ENCODE measurements at places on chromosomes 11 and 22.

GRCh38 chr11:33266393-33267215 is 9.4 kb downstream of the HIPK3 start:
- no peak for DNase-seq

DNA sequence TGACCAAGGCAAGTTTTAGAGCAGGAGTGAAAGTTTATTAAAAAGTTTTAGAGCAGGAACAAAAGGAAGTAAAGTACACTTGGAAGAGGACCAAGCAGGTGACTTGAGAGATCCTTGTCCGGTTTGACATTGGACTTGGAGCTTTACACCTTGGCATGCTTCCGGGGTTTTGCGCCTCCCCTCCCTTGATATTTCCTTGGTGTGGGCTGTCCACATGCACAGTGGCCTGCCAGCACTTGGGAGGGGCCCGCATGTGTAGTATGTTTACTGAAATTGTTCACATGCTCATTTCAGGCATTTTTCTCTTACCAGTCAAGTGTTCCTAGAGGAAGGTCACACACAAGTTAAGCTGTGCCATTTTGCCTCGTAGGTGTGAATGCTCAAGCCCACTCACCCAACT is 19.0 kb upstream of the THRSP start:
- DNase-seq, result no peak

DNA sequence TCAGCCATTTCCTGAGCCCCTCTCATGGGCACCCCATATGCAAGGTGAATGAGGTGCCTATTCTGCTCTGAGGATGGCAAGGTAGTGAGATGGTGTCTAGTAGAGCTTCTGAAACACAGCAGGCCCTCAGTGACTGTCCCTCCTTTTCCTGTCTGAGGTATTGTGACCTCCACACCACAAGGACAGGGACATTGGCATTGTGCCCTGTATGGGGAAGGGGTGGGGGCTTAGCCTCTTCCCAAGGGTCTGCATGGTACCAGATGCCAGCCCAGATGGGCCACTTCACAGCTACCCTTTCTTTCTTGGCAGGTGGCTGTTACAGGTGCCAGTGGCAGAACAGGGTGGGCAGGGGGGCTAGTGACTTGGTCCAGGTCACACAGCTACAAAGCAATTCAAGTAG is 78.8 kb downstream of the CABIN1 start:
- DNase-seq, result no peak

DNA sequence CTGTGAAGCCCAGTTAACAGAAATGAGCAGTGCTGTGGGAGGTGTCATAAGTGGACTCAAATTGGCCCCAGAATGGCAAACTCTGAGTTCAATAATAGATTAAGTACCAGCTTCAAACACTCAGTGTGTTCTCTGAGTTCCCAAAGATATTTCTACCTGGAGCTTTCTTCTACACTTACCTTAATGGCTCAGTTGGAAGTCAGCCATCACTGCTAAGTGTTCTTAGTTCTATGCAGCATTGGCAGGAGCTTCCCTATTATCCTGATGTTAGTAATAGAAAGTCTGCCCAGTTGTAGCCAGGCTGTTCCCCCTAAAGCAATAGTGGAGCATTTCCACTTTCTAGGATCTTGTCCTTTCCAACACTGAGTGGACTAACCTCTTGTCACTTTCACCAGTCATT is 9.7 kb upstream of the PIK3IP1 start:
- no peak for DNase-seq

GRCh38 chr11:77283101-77283500 is 18.4 kb downstream of the GDPD4 start:
- no peak for DNase-seq

DNA sequence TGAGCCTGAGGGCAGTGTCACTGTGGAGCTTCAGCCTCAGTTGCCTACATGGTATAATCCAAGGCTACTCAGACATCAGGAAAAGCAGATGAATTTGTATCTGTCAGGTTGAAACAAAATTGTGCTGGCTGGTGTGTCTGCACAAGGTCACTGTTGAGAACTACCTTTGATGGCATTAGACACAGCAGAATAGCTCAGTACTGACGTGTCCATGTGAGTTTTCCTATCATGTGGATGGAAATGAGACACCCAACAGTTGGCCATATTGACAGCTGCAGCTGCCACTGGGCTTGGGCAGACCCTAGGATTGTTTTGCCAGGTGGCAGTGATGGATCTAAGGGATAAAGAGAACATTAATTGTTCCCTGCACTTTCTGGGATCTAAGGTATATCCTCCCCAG is 15.8 kb downstream of the CCDC134 start:
- DNase-seq, result no peak

- DNase-seq, result no peak
Observed at GRCh38 chr11:61439615-61440014, 9.7 kb downstream of the SDHAF2 start.

DNA sequence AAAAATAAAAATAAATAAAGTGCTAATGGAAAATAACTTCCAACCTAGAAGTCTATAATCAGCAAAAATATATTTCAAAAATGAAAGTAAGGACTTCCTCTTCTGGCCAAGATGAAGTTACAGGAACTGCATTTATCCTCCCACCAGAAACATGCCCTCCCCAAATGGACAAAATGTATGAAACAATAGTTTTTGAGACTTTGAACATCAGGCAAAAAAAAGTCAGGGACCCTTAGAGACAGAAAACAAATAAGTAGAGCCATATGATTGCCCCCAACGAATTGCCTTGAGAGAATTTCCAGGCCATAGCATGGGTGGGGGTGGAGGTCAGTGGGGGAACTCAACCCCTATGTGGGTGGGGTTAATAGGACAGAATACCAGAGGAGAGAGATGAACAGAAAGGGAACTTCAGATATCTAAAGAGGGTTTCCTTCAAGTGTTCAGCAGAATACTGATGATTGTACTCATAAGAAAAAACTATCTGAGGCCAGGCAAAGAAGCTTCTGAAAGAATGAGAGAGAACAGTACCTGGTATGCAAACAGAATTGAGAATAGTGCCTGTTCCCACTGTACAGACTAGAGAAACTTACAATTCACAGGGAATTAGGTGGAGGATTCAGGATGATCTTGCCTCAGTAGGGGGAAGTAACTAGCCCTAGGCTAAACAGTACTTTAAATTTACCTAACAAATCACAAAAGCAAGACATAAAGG is 26.6 kb upstream of the IL10RA start:
- DNase-seq, result no peak

- DNase-seq, result no peak
Observed at GRCh38 chr11:65280646-65281045, 18.9 kb downstream of the POLA2 start.

- DNase-seq, result peak; percentile 69
Observed at GRCh38 chr22:35930933-35931332, 97.7 kb downstream of the RBFOX2 start.

DNA sequence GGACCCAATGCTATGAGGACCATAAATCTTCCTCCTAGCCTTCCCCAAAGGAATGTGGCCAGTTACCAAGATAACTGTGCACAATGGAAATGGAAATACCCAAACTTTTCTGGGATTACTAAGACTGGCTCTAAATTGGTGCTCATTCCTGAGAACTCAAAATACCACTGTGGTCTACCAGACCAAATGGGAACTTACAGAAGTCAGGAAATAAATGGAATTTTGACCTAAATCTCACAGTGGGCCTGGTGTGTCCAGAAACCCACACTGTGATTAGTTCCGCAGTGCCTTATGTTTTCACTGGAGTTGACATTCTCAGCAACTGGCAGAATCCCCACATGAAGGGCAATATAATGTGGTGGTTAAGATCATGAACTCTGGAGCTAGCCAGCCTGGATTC is 99.4 kb upstream of the ZC3H12C start:
- no peak for DNase-seq

DNA sequence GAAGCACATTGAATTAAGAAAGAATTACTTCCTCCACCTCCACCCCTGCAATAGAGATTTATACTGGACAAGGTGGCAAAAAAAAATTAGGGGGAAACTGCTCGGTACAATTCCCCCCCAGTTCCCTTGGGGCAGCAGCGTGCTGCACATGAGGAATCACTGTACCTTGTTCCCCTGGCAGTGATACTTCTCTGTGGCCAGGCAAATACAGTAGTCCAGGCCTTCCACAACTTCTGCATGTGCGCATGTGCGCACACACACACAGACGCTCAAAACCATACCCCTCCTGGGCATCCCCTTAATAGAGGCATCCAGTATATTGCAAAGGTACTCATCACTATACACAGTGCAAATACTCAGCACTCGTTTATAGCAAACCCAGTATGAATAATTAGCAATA is 68.9 kb downstream of the ARFGAP2 start:
- no peak for DNase-seq

- no peak for DNase-seq
Observed at GRCh38 chr22:45006111-45006963, 3.5 kb downstream of the PHF21B start.

DNA sequence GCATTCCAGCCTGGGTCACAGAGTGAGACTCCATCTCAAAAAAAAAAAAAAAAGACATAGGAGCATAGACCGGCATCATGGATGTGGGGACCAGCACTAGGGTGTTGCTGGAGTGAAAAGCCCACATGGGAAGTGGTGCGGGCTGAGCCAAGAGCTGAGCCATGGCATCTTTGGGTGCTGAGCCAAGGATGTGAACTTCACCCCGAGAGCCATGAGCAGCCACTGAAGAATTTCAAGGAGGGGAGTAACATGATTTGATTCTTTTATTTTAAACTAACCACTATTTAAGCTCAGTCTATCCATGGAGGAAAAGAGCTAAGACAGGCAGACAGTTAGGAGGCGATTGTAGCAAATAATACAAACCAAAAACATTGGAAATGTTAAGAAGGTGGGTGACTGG is 57.4 kb downstream of the AHNAK start:
- DNase-seq, result no peak

DNA sequence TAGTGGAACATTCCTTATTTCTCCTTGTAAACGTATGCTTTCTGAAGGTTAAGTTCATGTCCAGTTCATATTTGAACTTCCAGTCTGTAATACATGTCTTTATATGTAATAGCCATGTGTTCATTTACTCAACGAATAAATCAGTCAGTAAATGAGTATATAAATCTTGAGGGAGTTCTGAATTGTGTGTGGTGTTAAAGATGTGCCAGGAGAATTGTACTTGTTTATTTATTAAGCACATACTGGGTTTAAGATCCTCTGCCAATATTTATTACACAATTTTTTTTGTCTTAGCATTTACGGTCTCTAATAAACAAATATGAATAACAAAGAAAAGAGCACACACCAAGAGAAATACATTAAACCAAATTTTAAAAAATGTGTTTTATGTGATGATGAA is 26.5 kb upstream of the CLMP start:
- no peak for DNase-seq

DNA sequence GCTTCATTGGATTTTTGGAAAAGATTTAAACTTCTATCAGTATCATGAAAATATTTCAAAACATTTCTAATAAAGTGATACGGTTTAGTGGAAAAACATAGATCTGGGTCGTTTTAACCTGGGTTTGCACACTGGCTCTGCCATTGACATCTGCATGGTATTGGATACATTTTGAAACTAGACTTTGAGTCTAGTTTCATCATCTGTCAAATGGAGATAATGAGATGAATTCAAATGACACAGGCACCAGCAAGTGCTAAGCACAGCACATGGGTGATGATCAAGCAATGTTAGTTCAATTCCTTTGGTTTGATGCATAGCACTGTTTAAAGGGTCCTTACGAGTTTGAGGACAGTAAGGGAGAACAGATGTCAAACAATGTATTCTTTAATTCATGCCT is 819.0 kb upstream of the CCDC90B start:
- no peak for DNase-seq

- DNase-seq, result no peak
Observed at GRCh38 chr11:70409437-70409836, 11.1 kb downstream of the CTTN start.

DNA sequence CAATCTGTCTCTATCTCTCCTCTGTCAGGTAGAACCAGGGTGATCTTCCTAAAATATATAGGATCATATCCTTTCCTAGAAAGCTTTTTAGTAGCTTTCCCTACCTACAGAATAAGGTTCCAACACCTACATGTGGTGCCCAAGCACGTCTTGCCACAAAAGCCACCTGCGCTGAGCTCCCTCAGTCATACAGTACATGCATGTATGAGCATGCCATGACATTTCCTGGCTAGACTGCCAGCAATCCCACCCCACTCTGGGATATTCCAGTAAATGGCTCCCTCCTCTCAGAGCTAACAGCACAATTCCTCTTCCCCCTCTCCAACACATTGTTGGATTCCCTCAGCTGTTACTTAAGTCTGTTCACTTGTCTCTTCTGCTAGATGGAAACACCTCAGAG is 398.0 kb downstream of the TENM4 start:
- DNase-seq, result no peak

- DNase-seq, result no peak
Observed at GRCh38 chr11:128473636-128474035, 113.7 kb downstream of the ETS1 start.

GRCh38 chr11:65170058-65170534 is at the start of gene SPDYC:
SPDYC (plus strand) TSS chr11:65170233; CDS start chr11:65171358, 1,125 bp downstream.
- DNase-seq, result no peak

DNA sequence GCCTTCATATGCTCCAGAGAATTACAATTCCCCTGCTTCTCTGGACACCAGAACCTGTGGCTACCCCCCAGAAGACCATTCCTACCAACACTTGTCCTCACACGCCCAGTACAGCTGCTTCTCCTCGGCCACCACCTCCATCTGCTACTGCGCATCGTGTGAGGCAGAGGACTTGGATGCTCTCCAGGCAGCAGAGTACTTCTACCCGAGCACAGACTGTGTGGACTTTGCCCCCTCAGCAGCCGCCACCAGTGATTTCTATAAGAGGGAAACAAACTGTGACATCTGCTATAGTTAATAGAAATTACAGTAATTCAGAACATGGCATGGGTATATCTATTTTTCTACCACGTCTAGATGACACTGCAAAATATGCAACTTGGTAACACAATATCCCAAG is 9.8 kb downstream of the POU2AF3 start:
- no peak for DNase-seq

- no peak for DNase-seq
Observed at GRCh38 chr22:30680991-30681770, 13.5 kb upstream of the OSBP2 start.

DNA sequence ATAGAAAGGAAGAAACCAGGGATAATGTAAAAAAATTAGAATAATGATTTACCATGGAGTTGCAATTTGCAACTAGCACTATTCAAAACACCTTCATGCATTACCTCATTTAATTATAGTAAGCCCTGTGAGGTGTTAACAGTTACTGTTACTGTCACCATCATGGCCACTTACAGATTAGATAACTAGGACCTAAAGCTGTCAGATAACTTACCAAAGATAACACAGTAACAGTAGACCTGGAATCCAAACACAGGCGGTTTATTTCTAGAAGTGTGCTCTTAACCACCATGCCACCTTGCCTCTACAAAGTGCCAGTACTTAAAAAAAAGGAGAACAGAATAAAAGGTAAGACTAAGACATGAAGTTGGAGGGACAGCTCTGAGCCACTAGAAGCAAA is 11.1 kb upstream of the LARGE1 start:
- no peak for DNase-seq

- DNase-seq, result no peak
Observed at GRCh38 chr11:87879118-87879517, 296.1 kb downstream of the RAB38 start.

Measured in kidney capillary endothelial cell (primary cell).